ENCODE measurements at places on chromosomes 2 and 18.

- no peak for DNase-seq
Measured at GRCh38 chr18:59298871-59299270, 19.6 kb downstream of the CPLX4 start.

DNA sequence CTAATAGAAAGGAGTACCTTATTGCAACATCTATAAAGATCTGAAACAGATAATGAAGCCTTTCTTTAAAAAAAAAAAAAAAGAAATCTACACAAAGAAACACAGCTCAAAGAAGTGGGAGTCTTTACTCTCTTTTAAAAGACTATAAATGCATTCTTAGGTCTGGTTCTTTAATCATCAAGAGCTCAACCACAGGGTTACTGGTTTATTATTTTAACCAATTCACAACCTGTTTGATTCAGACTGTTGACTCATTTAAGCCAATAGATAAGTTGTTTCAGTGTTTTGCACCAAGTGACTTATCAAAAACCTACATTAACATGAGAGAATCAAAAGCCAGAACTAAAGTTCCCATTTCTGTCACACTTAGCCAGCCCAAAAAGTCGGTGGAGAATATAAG is 93.1 kb downstream of the TCF4 start:
- DNase-seq = peak; percentile 77

DNA sequence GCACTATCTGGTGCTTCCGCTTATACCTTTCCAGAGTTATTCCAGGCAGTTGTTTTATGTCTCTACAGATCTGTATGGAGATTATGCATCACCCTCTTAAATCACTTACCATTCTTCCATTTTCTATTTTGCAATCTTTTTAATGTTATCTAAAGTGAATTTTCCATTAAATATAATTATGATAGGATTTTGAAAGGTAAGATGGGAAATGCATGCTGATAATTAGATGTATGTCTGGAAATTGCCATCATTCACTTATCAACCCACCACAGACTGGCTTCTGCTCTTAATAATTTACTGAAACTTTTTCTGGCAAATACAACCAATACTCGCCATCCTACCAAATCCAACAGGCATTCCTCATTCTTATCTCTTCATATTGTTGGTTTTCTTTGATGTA is 227.4 kb upstream of the MC4R start:
- no peak for DNase-seq

GRCh38 chr2:240966906-240967680 is 31.3 kb upstream of the SNED1 start:
- no peak for DNase-seq

DNA sequence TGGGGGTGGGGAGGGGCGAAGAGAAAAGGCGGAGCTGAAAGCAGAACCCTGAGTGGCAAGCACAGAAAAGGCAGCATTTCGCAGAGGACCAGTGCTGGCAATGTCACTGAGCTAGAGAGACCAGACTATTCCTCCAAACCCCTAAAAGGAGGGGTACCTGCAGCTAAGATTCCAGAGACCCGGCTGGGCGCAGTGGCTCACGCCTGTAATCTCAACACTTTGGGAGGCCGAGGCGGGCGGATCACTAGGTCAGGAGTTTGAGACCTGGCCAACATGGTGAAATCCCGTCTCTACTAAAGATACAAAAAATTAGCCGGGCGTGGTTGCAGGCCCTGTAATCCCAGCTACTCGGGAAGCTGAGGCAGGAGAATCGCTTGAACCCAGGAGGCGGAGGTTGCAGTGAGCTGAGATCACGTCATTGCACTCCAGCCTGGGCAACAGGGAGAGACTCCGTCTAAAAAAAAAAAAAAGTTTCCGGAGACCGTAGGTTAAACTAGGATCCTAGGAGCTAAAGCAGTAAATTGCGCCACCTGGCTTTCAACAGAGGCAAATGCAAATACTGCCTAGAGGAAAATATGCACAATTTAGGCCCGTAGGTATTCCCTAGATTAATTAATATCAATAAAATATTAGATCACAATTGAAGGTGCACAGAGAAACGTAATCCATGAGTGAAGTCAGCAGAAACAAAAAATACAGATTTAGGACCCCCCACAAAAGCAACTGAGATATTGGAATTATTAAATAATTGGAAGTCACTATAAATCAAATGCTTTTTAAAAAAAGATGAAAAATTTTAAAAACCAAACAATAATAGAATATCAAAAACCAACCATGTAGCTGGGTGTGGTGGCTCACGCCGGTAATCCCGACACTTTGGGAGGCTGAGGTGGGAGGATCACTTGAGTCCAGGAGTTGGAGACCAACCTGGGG is 4.9 kb downstream of the UCN start:
- DNase-seq = peak; percentile 69

GRCh38 chr2:138276339-138276738 is 225.2 kb upstream of the SPOPL start:
- peak; percentile 81 for DNase-seq

DNA sequence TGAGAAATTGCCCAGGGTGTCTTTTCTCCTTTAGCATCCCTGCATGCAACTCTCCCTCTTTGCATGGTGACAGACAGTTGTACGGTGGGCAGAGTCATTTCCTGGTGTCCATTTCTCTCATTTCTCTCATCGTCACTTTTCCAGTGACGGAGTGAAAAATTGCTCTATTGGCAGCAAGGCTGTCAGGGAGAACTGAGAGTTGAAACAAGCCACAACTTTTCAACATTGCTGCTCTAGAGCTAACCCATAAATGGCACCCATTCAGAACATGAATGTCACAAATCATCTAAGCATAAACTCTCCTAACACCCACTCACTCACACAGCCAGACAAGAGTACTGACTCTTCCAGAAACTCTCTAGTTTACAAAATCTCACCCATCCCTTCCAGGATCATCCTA is 55.7 kb downstream of the ZC3H8 start:
- no peak for DNase-seq

DNA sequence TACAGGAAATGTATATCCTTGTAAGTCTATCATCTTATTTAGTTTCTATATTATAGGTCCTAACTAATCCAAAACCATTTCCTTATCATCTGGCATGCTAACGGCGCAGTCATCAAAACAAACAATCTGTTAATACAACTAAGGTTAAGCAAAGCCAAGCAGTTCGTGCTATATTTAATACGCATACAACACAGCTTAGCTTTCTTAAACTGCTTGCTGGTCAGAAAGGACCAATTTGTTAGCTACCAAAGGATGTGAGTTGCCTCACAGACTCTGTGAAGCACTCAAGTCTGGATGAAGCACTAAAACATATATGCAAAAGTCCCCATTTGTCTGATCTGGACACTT is 67.0 kb downstream of the ZEB2 start:
- no peak for DNase-seq

DNA sequence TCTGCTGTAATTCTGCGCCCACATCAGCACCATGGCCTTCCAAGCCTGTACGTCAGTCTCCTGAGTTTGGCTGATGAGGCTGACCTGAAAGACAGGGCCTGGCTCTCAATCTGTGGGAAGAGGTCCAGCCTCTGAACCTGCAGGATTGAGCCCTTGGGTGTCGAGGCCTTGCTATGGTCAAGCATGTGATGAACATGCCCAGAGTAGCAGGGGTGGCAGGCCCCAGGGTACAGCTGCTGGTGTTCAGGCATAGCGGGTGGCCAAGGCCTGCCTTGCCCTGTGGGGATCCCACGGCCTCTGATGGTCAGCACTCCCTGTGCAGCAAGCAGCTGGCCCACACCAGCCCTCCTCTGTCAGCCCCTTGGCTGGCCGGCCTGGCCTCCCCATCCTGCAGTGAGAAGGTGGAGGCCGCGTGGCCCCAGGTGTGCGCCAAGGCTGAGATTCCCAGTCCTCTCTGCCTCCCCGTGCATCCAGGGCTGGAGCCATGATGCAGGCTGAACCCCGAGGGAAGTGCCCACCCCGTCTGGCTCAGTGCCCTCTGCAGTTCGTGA is 298.4 kb downstream of the NDUFA10 start:
- DNase-seq = no peak

GRCh38 chr2:205712508-205712907 is 30.2 kb downstream of the NRP2 start:
- peak; percentile 87 for DNase-seq

DNA sequence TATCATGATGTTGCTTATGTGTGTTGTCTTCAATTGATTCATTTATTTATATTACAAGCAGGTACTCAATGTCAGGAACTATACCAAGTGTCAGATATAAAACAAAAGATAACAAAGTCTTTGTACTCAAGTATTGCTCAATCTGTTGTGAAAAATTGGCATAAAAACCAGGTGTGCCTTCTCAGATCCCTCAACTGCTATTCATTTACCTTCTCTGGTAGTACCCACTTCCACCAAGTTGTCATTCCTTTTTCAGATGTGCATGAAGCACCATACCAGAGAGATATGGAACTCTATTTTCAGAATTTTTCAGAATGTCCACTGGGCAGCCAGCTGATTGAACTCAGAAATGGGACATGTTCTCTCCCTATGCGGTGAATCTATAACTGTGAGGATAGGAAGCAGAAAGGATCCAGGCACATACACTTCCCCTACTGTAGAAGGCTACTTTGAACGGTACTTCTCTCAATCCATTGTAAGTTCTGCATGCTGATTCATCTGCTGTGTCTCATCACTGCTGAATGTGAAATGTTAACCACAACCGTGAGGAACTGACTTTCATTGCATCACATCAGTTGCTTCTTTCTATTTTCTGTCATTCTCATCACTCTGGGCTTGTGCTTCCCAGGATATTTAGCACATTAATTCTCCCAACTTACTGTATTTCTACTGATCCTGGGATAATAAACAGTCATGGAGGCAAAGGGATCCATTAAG is 1621.3 kb downstream of the SUCLG1 start:
- DNase-seq = peak; percentile 96

DNA sequence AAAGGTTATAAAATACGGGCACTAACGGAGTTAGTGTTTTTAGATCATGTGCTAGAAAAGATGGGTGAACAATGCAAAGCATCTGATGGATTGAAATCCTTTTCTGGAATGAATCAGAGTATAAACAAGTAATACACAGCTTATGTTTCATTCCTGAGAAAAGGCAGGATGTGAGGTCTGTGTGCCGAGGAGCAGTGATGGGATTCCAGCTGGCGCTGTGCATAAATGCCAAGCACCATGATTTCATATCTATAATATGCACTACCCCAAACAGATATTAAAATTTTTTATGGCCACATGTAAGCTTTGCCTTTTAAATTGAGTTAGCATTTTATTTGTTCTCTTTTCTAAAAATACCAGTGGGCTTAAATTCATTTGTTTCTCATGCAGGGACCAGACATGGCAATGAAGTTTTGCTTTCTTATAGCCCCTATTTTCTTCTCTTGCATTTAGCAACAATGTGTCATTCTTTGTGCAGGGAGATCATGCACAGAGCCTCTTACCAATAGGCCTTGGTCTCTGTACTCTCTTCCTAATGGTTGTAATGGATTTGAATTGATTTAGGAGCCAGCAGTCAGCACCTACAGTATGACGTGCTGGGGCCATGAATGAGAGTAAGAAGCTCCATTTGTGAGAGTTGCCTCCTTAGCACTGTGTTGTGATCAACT is 323.9 kb downstream of the SLC8A1 start:
- DNase-seq = no peak

GRCh38 chr2:138223319-138223718 is 259.0 kb downstream of the HNMT start:
- peak; percentile 15 for DNase-seq

DNA sequence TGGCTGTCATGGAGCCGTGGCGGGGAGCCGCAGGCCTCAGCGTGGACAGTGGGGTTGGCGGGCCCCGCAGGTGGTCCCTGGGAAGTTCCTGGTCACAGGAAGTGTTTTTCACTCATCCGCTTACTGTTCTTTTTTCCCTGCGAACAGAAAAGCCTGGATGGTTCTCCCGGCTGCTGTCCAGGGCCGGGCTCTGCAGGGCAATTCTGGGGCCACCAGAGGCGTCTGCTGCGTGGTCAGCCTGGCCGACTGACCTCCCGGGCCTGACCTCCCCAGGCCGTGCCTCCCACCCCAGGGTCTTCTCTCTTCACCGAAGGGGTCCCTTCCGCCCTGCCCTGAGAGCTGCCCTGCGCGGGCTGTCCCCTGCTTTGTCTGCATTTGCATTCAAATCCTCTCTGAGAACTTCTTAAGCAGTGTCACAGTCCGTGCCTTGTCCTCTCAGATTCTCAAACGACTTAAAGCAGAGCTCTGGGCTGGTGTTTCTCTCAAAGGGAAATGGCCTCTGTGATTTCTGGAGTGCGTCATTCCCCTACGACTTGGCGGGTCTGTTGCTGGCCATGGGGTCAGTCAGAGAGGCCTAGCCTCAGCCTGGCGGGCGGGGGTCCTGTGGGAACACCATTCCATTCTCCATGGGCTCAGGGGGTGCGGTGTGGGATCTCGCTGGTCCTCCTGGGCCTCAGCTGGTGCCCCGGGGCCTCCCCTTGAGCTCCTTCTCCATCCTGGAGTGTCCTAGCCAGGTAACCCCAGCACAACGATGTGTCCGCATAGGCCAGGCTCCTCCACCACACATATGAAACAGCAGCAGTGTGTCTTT is 38.3 kb downstream of the KLHL29 start:
- DNase-seq = no peak

DNA sequence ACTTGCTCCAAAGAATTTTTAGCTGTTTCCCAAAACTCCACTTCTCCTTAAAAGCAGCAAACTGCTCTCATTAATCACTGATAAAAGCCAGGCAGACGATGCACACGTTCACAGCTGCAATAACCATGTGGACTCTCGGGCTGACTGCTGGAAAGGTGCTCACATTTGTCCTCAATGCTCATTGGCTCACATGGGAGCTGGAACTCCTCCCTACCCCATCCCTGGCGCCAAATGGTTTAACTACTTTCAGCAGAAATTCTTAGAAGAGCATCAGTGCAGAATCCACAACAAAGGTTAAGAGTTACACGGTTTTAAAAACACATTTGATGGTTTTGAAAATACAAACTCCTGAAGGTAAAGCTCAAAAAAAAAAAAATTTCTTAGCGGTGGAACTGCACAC is 117.1 kb downstream of the NOL10 start:
- DNase-seq = no peak

GRCh38 chr2:59176737-59177136 is 935.6 kb upstream of the FANCL start:
- no peak for DNase-seq

- DNase-seq = no peak
Measured at GRCh38 chr18:64097497-64097896, 51.4 kb downstream of the LINC00305 start.

DNA sequence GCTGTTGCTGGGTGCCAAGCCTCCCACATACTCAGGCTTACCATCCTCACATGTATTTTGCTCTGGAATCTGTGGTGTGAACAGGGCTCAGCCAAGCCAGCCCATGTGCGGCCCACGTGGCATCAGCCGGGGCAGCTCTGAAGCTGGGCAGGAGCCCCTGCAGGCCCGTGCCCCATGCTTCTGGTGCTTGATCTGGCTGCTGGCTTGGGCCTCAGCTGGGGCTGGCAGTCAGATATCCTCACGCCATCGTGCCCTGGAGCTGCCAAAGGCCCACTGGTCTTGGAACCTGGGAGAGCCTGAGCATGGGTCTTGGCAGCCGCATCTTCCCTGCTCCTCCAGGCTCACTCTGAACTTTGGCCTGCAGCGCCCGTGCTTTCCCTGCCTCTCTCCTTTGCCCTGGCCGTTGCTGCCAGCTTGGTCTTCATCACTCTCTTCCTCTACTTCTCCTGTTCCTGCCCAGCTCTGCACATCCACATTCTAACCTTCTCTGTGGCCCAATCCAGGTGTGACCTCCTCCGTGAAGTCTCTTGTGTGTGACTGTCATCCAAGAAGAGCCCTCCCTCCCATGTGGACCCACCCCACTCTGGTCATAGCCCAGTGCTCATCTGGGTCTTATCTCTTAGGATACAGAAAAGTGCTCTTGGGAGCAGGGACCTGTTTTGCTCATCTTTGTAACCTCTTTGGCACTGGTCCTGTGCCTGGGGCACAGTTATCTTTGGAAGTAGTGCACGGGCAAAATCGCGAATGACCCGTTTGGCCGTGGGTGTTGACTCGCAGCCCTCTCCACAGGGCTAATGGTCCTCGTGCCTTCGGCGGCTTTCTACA is 116.1 kb downstream of the RNF144A start:
- no peak for DNase-seq

Data from renal cortical epithelial cell (primary cell).